HCT116 (cell line): ENCODE measurements at places on chromosomes 5 and 9.

DNA sequence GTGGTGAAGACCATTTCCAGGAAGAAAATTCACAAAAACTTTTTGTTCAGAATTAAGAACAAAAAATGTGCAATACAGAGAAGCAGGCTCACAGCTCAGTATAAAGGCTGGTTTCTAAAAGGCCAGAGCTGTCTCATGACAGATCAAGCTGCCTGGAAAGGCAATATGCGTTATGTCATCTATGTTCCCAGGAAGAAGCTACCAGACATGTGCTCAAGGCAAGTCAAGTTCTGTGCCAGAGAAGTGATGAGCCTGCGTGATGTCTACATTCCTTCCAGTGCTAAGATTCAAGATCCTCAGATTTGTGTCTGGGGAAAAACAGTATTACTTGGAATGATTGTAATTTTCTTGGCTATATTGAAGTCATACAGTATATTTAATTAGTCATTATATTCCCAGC is 104.3 kb downstream of the PDE4D start:
- no peak for DNase-seq

GRCh38 chr9:117411547-117411946 is 3.3 kb downstream of the ASTN2 start:
- no peak for DNase-seq

- DNase-seq = peak; percentile 94
These were observed 34.2 kb downstream of the MTAP start for GRCh38 chr9:21836437-21837161.

DNA sequence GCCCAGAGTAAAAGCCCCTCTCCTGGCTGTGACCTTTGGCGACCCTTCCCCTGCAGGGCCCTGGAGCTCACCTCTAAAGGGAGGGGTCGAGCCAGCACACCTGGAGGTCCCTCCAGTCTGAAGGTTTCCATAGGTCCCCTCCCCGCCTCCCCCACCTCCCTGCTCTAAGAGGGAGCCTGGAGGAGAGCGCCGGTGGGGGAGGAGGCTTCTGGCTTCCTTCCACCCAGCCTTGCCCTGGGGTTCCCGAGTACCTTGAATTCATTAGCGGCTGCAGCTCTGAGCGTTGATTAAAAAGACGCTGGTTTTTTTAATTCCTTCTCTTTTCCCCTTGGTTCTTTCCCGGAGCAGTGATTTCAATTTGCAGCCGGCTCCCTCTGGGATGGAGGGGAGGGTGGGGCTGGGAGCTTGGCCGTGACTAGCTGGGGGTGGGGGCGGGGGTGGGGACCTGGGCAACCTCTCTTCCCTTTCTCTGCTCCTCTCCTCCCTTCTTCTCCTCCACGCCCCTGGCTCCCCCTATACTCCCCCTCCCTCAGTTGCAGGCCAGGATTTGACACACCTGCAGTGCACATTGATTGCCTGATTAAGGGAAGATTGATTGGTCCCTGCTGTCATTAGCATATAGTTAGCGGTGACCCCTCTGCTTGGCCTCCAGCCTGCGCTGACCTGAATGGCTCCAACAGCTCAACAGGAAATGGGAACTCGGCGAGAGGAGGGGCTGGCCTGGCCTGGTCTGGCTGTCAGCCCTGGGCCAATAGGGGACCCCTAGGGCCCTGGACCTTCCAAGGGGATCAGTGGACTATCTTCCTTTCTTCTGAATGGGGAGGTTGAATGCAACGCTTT is 67.5 kb upstream of the RAPGEF1 start:
- DNase-seq = no peak

GRCh38 chr9:113614843-113615648 is 151.5 kb downstream of the RGS3 start:
- DNase-seq = no peak

GRCh38 chr9:99835581-99835980 is 13.9 kb downstream of the NR4A3 start:
- no peak for DNase-seq

DNA sequence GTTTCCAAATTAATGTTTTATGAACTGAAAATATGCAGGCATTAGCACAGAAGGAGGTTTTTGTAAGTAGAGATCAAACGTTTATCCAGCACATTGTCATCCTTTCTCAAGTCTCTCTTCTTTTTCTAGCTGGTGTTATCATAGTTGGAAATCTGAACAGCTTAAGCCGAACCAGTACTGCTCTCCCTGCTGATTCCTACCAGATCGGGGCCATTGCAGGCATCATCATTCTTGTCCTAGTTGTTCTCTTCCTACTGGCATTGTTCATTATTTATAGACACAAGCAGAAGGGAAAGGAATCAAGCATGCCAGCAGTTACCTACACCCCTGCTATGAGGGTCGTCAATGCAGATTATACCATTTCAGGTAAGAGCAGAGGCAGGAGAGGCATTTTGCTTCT is 72.1 kb upstream of the PRRC1 start:
- DNase-seq = no peak

DNA sequence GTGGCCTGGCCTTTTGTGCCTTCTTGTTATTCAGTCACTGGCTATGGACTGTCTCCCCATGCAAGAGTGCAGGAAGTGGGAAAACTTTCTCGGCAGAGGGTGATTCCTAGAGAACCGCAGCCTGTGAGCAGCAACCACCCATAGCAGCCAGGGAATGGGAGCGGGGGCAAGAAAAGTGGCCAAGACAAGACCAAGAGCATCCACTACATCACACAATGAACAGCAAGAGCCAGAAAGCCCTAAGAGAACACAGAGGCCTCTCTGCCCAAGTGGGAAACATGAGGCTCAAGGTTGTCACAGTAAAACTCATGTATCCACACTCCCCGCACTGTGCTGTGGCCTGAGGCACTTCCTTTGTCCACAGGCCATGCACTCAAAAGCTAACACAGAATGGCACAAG is 129.1 kb upstream of the FSTL4 start:
- DNase-seq = no peak

GRCh38 chr9:99850736-99851499 is 29.2 kb downstream of the NR4A3 start:
- no peak for DNase-seq

- DNase-seq = no peak
These were observed 564 bp downstream of the SLC25A25 start for GRCh38 chr9:128068386-128069205.

DNA sequence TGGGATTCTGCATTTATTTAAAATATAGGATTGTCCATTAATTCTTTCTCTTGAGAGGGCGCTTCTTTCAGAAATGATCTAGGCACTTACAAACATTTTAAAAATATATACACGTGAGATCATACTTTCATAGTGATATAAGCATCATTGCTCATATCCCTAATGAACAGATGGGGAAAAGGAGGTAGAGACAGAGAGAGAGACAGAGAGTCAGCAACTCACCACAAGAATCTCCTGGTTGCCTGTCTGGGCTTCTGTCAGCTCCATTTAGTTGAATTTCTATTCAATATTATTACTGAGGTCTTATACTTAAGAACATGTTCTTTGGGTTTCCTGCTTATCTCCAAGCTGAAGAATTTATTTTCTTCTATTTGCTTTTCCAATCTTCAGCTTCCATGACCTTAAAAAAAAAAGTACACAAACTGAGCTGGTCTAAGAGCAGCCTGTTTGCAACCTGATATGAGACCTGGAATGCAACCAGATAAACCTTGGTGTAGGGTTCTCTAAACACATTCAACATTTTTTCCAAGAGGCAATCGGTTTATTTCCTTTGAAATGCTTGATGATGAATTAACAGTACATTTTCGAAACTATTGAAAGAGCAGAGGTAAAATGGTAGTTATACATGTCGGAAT is 51.6 kb upstream of the LIFR start:
- no peak for DNase-seq

DNA sequence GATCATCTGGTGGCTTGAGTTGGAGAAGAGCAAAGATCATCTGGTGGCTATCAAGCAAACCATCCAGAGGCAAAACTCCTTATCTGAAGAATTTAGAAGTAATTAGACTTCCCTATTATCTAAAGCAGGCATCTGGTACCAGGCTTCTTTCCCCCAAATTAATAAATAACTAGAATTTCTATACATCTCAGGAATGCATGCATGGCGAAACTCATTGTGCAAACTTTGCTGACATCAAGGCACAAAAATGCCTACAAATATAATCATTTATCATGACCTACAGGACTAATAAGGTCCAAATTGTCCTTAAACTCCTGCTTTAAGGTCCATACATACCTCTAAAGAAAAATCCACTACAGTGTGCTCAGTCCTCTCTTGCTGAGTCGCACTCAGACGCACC is 6.0 kb downstream of the OR13D1 start:
- no peak for DNase-seq

DNA sequence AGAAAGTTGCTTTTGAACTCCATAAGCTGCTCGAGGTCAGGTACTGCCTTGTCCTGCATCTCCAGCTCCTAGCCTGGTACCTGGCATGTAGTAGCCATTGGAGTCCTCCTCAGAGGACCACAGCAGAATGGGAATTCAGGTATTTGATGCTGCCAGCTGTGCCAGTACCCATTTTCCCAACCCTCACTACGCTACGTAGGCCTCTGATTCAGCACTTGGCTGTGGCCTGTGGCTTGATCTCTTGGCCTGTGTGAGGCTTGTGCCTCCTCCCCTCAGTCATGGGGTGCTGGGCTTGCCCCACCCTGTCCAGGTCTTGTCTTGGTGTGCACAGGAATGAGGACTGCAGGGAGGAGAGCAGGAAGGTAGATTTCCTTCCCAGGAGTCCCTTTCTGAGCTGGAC is 11.8 kb downstream of the OTULIN start:
- no peak for DNase-seq

DNA sequence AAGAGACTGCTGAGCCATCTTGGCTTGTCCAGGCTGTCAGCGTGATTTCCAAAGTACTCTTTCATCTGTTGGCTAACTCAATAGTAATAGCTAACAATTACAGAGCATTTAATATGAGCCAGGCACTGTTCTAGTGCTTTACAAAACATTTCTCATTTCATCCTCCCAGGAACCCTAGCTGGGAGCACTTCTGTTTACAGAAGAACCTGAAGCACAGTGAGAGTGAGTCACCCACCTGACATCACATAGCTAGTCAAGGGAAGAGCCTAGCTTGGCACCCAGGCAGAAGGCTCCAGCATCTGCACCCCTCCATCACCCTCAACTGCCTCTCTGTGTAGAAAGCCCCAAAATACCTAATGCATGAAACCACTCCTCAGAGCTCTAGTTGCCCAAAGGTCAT is 57.5 kb upstream of the IQGAP2 start:
- no peak for DNase-seq

DNA sequence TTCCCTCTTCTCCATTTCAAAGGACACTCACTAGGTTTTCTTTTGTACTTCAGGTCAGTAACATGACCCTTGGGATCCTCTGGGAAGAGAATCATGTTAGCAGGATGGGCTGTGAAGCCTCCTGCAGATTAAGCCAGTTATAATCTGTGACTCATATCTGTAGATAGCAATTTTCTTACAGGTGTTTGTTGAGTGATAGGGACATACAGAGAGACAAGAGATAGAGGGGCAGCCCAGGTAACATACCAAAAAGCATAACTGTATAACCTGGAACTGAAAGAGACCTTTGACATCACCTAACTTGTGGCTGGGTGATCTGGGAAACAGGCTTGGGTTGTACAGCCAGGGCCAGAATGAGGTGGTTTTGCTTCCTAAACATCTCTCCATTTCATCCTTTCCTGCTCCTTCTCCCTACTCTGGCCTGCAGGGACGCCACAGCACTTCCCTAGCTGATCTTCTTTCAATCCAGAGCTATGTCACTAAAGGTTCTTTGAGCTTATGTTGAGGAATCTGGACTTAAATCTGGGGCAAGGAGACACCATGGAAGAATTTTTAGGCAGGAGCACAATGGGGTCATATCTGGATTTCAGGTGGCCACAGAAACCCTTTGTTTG is 21.0 kb upstream of the PPARGC1B start:
- no peak for DNase-seq

DNA sequence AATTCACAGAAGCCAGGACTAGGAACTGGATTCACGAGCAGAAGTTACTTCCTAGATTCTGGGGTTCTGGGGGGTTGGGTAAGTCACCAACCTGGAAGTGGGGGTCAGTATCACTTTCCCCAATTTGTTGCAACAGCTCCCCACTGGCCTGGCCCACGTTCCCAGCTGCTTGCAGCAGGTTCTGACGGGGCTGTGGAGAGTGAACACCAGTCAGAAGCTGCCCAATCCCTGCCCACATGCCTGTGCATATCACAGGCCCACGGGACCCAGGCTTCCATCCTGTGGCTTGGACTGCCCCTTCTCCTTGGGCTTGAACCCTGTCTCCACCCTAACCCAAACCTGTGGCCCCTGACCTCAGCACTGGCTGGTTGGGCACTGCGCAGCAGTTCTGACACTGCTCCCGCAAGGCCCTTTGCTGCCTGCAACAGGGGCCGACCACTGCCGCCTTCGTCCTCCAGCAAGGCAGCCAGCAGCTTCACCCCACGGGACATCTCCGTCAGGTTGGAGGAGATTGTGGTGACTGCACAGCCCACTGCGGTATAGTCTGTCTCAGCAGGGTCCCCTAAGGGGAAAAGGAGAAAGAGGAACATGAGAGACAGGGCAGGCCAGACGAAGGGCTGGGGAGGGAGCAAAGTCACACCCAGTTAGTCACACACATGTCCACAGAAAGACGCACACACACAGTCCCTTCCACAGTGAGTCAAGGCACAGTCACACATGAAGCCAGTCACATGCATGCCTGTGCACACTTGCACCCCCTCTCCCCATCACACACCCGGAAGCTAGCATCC is 13.1 kb downstream of the TLN1 start:
- no peak for DNase-seq

GRCh38 chr5:1732238-1732941 is 67.2 kb downstream of the MRPL36 start:
- DNase-seq = no peak

DNA sequence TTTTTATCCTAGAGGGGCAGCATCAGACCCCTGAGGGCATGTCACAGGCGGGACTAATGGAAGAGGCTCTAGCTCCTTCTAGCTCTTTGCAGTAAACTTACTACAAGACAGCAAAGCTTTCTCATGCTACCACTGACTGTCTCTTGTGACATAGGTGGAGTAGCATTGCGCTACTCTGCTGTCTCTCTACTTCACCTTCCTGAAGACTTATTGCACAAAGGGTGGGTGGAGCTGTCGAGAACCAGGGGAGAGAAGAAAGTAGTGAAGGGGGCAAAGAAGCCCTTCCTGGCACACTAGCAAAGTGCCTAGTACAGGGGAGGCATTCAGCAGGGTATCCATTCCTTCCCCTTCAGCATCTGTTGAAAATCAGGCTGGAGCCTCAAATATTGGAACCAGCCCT is 36.1 kb upstream of the NEK6 start:
- no peak for DNase-seq

GRCh38 chr5:34034534-34035327 is 8.3 kb downstream of the C1QTNF3 start:
- no peak for DNase-seq

- DNase-seq = no peak
These were observed 21.2 kb downstream of the OSMR start for GRCh38 chr5:38867032-38867398.

DNA sequence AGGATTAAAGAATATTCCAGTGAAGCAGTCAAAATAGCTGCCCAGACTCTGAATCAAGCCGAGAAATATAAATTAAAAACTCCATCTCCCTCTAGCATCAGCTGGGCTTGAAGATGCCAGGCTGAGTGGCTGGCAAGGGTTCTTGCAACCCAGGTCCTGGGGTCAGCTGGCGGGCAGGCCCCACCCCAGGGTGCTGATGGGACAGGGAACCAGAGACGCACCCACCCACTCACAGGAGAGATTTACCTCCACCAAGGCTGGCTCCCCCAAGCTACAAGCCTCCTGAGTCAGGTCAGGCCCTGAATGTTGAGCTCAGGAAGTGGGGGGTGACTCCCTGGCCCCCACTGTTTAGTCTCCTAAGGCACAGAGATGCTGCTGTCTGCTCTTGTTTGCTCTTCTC is 83.9 kb upstream of the HSPA9 start:
- DNase-seq = no peak
